Smooth muscle cell of trachea (primary cell): ENCODE measurements at places on chromosomes 7 and 10. TPM values are rescaled to one million over a fixed set of nuclear protein-coding genes. Genes with fewer than 3 reads are reported as not detected.

Gene EMX2
- not detected in 2 replicates for total RNA-seq

Gene CDC14C
- total RNA-seq: 0.15 and 0.17 TPM in 2 replicates

Gene NEUROD6
- total RNA-seq: not detected in 2 replicates

Gene ZNF22
- 9.3 and 17.0 TPM in 2 replicates for total RNA-seq

Gene ABLIM1
- total RNA-seq: 3.3 and 4.6 TPM in 2 replicates

Gene ARL5B
- total RNA-seq: 8.8 and 10.0 TPM in 2 replicates

Gene CNTNAP2
- total RNA-seq: 0.15 TPM in 1 of 2 replicates, not detected in the other

Gene BTBD16
- total RNA-seq: 0.15 TPM in 1 of 2 replicates, not detected in the other

Gene STEAP1
- total RNA-seq: 63.1 and 70.3 TPM in 2 replicates

Gene PLAC9
- total RNA-seq: 15.5 and 28.7 TPM in 2 replicates

Gene CYP26A1
- total RNA-seq: not detected in 2 replicates

Gene AGK
- total RNA-seq: 21.5 and 31.0 TPM in 2 replicates

Gene C10orf62
- total RNA-seq: 0.15 TPM in 1 of 2 replicates, not detected in the other

Gene NRG3
- total RNA-seq: under 0.01 TPM in 1 of 2 replicates, not detected in the other
